ENCODE measurements at places on chromosomes 2 and 18. TPM values are rescaled to one million over a fixed set of nuclear protein-coding genes. Genes with fewer than 3 reads are reported as not detected.

- no peak overlapping the region for H3K4me3 ChIP-seq
- H3K27me3 ChIP-seq: no peaks in the 10 kb centered on the region
- no peaks in the 10 kb centered on the region for H3K4me1 ChIP-seq
- no peak for DNase-seq
Observed at GRCh38 chr2:240351826-240352426, 83.5 kb upstream of the GPC1 start.

DNA sequence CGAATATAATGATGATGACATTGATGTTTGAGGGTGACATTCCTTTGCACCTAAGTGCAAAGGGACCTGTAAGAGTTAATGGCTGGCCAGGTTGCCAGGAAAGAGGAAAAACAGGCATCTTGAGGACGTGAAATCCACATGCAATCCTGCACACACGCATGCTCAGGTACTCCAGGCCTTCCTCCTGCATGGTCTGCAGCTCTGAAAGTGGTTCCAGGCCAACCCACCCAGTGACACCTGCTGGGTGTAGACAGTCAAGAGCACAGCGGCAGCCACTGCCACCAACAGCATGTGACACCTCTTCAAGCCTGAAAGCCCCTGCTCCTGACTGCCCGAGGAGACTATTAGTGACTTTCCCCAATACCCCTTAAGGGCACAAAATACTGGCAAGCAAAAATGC lies 101.6 kb downstream of the PIEZO2 start:
- H3K27me3 ChIP-seq: no peaks in the 10 kb centered on the region
- H3K36me3 ChIP-seq: no peaks in the 10 kb centered on the region
- H3K4me3 ChIP-seq: no peak overlapping the region
- H3K4me1 ChIP-seq: no peaks in the 10 kb centered on the region
- H3K27ac ChIP-seq: no peak overlapping the region

The OTX1 gene
- total RNA-seq: 0.08 TPM

The GPR39 gene
- total RNA-seq: not detected

The NYAP2 gene
- not detected for total RNA-seq

All from activated CD4-positive, alpha-beta memory T cell treated with anti-CD3 and anti-CD28 coated beads, Interleukin-2, amount 10 ng/mL, durations not matched to agents 7 days and 5 days (primary cell).